ENCODE measurements at places on chromosomes 6 and 20.

DNA sequence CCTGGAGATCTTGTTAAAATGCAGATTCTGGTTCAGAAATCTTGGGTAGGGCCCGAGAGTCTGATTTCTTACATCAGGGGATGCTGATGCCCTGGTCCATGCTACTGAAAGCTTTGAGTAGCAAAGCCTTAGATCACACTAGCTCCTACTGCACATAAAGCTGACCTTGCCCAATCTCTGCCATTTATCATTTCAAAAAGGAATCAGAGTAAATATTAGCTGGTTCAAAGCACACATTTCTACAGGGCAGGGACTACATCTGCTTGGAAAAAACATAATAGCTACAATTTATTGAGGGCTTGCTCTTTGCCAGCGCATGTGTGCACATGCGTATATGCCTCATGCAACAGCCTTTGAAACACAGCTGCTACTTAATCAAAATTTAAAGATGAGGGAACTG is 440.4 kb upstream of the ARID1B start:
- no peak for DNase-seq
- no peak overlapping the region for H3K4me3 ChIP-seq
- no peaks in the 10 kb centered on the region for H3K27me3 ChIP-seq
- H3K27ac ChIP-seq = no peak overlapping the region

DNA sequence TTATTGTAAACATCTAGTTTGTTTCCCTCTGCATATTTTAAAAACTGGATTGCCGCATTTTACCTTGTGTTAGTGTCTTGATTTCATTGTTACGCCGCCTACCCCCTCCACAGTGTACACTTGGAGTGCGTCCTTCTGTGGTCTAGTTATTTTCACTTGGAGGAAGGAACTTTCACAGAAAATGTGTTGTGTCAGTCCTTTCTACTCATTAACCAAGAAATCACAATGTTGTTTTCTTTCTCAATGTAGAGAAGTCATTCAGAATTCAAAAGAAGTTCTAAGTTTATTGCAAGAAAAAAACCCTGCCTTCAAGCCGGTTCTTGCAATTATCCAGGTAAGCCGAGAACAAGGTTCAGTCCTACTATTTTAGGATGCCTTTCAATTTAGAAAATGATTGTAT is 10.3 kb downstream of the MTHFD1L start:
- H3K36me3 ChIP-seq = peaks cover 70% of the 10 kb centered on the region
- H3K27me3 ChIP-seq = no peaks in the 10 kb centered on the region
- no peak overlapping the region for H3K4me3 ChIP-seq
- DNase-seq = no peak
- H3K27ac ChIP-seq = no peak overlapping the region

DNA sequence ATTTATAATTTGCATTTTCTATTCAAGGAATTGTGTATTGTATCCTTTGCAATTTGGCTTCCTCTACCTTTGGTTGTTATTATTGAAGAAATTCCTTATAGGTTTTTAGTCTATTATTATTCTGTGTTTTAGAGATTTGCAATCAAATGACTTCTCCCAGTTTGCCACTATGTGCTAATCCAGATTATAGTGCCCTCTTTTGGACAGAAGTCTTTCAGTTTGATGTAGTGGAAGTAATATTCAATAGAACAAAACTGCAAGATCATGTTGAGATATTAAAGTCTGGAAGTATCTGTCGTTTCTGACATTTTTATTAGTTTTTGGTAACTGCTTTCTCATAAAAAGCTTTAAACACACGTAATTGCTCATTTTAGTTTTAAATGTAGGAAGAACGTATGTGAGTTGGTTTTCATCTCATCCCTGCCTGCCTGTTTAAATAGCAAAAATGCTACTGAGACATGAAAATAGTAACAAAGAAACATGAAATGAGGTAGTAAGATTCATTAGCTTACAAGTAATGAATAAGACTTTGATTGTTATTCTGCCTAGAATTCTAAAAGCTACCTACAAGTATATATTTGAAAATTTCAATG is 72.8 kb downstream of the RTN4IP1 start:
- peaks cover 88% of the 10 kb centered on the region for H3K36me3 ChIP-seq
- no peaks in the 10 kb centered on the region for H3K27me3 ChIP-seq

DNA sequence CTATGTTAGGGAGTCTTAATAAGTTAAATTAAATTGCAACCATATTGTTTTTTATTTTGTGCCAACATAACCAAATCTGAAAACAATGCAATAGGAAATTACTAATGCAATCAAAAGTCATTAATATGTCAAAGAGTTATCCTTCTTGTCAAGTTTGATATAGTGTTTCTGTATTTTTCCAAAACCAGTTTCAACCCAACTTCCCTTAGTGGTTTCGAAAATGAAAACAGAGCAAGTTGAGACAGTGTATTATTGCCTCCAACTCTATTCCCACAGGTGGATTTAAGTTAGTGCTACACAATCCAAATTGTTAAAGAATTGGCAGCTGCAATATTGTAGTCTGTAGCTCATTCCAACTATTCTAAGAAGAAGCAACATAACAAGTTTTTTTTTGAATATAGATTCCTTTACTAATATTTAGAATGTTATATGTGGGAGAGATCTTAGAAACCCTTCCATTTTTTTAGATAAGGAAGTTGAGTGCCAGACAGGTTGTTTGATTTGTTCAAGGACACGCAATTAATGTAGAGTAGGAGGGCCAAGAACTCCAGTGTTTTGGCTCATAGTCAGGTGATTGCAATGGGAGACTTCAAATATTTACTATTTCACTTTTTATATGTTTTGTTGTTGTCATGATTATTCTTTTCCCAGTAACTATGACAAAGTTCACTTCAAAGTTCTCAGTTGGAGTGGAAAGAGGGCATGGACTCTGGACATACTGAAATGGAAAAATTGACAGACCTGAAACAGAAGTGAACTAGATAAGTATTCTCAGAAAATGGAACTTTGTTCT is 282.4 kb upstream of the HSF2 start:
- no peak overlapping the region for H3K4me3 ChIP-seq
- no peaks in the 10 kb centered on the region for H3K4me1 ChIP-seq
- no peak overlapping the region for H3K27ac ChIP-seq
- H3K27me3 ChIP-seq = no peaks in the 10 kb centered on the region
- no peaks in the 10 kb centered on the region for H3K36me3 ChIP-seq
- DNase-seq = no peak

- no peaks in the 10 kb centered on the region for H3K27me3 ChIP-seq
- no peaks in the 10 kb centered on the region for H3K4me1 ChIP-seq
- no peak for DNase-seq
- H3K4me3 ChIP-seq = no peak overlapping the region
Measured at GRCh38 chr20:46246559-46246958, 61.7 kb downstream of the CDH22 start.

- H3K27ac ChIP-seq = peak overlapping the region; percentile 57
- H3K4me1 ChIP-seq = peaks cover 10% of the 10 kb centered on the region
- H3K27me3 ChIP-seq = no peaks in the 10 kb centered on the region
Measured at GRCh38 chr20:39878320-39878719, 810.7 kb downstream of the MAFB start.

- no peak overlapping the region for H3K27ac ChIP-seq
- H3K36me3 ChIP-seq = peaks cover 30% of the 10 kb centered on the region
- no peak overlapping the region for H3K4me3 ChIP-seq
- H3K4me1 ChIP-seq = no peaks in the 10 kb centered on the region
Measured at GRCh38 chr20:63594043-63594561, 20.1 kb upstream of the HELZ2 start.

DNA sequence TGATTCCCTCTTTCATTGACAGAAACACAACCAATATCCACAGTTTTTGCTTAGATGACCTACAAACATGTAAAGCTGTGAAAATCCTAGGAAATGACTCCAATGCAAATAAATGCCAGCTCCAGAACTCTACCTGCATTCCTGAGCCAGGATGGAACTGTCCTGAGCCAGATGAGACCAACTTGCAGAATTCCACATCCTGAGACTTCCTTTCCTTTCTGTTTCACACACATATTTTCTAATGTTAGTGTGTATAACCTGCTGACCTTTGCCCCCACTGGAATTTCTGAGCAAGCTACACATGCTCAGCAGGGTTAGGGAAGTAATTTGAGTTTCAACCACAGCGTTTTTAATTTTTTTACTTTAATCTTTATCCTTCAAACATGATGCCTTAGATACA is 69.6 kb upstream of the ADGRF1 start:
- peak overlapping the region; percentile 70 for H3K27ac ChIP-seq
- peaks cover 21% of the 10 kb centered on the region for H3K4me1 ChIP-seq
- no peaks in the 10 kb centered on the region for H3K27me3 ChIP-seq

DNA sequence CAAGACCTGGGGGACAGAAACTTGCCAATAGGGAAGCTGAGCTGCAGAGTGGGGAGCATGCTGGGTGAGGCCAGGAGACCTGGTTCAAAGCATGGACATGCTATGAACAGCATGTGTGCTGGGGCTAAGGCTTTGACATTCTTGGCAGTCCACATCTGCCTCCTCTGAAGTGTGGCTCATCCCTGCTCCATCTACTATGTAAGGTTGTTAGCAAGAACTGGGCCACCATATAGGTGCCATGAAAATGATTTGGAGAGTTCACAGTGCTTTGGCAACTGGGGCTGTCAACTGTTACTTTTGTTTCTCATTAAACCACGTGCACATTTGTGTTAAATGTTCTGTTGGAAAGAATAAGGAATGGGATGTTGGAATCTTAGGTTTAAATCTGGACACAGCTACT is 311.1 kb downstream of the CDC5L start:
- no peaks in the 10 kb centered on the region for H3K4me1 ChIP-seq
- H3K4me3 ChIP-seq = no peak overlapping the region
- no peaks in the 10 kb centered on the region for H3K36me3 ChIP-seq
- H3K27me3 ChIP-seq = no peaks in the 10 kb centered on the region

DNA sequence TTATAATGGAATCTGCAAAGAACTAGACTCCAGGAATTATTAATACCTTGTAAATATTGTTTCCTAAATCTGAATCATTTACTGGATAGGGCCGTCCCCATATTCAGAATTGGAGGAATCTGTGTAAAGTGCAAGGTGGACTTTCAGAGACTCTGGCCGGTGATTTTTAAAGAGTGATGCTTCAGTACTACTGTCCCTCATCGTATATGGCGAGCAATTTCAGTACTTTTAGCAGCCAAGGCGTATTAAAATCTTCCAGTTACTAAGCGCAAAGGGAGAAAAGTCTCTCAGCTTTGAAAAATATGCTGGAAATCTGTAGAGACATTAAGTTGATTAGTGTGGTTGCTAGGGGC is 483 bp downstream of the SMIM26 start:
- DNase-seq = no peak
- H3K27ac ChIP-seq = peak overlapping the region; percentile 54
- H3K27me3 ChIP-seq = no peaks in the 10 kb centered on the region
- H3K4me3 ChIP-seq = peak overlapping the region; percentile 65
- H3K4me1 ChIP-seq = peaks cover 6% of the 10 kb centered on the region

GRCh38 chr20:16528078-16528477 is 45.2 kb downstream of the KIF16B start:
- peak overlapping the region; percentile 71 for H3K27ac ChIP-seq
- peak; percentile 82 for DNase-seq
- peaks cover 26% of the 10 kb centered on the region for H3K4me1 ChIP-seq
- H3K36me3 ChIP-seq = no peaks in the 10 kb centered on the region

GRCh38 chr6:109962271-109962670 is 15.8 kb upstream of the GPR6 start:
- H3K4me1 ChIP-seq = peaks cover 28% of the 10 kb centered on the region
- DNase-seq = no peak
- H3K4me3 ChIP-seq = no peak overlapping the region

DNA sequence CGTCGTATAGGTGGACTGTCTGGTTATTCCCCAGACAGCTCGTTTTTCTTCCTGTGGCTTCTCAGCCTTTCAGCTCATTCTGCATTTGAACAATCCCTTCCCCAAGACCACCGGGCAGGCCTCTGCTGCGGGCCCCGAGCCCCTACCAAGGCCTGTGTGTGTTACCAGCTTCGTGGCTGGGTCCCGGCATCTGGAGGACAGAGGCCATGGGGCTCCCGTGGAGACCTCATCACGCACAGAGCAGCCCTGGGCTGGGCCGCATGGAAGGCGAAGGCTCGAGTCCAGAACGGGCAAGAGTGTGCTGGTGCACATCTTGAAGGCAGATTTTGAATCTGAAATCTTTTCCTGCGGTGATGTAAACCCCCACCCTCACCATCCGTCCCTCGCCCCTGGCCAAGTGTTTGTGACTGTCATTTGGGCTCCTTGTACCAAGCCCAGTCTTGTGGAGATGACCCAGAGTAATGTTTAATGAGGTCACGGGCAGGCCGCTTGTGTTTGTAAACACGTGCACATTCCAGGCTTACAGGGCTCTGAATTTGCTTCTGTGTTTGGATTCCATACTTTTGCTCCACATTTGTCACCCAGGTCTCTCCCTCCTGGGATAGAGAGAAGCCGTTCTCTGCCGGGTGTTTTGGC is 119.6 kb downstream of the CDH4 start:
- no peak overlapping the region for H3K27ac ChIP-seq
- no peaks in the 10 kb centered on the region for H3K27me3 ChIP-seq
- no peaks in the 10 kb centered on the region for H3K4me1 ChIP-seq
- peak; percentile 80 for DNase-seq

DNA sequence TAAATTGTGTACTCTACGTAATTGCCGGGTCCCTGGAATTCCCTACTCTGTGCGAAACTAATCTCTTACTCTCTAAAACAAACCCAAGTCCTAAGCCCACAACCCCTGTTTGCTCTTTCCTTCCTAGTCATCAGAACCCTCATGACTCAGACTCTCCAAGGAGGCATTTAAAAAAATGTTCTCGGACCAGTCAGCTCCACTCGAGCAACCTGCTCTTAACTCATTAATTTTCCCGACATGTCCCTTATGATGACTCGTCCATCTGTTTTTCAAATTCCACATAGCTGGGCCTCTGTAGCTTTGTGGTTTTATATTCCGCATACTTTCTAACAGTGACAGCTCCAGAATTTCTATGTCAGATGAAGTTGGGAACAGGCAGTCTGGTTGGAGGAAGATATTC is 2.6 kb upstream of the MUC22 start:
- H3K4me1 ChIP-seq = peaks cover 15% of the 10 kb centered on the region
- H3K27ac ChIP-seq = peak overlapping the region; percentile 27

DNA sequence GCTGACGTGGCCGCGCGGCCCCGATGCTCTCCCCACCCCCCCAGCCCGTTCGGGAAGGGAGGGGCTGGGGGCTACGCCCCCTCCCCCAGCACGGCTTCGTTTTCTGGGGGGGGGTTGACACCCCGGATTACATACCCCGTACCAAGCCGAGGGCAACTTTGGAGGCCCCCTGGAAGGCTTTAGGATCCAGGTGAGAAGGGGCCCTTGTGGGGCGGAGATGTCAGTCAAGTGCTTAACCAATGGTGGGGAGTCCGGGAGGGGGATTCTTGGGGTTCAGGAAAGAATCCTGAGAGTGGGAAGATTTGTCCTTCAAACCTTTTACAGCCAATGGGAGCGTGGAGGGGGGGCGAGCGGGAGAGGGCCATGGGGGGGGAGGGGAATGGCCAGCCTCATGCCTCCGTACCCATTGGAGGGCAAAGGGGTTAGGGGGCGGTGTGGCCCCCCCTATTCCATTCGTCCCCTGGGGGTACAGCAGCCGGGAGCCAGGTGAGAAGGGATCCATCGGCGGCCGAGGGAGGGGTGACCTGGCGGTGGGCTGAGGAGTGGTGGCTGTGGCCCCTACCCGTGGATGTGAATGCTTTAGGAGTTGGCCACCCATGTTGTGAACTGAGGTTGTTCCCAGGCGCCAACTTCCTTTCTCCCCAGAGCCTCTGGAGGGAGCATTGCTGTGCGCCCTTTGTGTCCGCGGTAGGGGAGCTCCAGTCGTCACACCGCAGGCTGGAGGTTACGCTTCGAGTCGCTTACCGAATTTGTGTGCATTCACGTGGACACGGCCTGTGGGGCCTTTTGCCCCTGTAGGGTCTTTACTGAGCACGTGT is 682 bp downstream of the BRD2 start:
- peak overlapping the region; percentile 54 for H3K4me3 ChIP-seq
- H3K27me3 ChIP-seq = no peaks in the 10 kb centered on the region
- peak; percentile 90 for DNase-seq
- peaks cover 34% of the 10 kb centered on the region for H3K36me3 ChIP-seq

All from RWPE2 (cell line).